ENCODE measurements at places on chromosomes 1 and 21.

GRCh38 chr1:167294528-167294927 lies 73.8 kb downstream of the POU2F1 start:
- no peak for DNase-seq

DNA sequence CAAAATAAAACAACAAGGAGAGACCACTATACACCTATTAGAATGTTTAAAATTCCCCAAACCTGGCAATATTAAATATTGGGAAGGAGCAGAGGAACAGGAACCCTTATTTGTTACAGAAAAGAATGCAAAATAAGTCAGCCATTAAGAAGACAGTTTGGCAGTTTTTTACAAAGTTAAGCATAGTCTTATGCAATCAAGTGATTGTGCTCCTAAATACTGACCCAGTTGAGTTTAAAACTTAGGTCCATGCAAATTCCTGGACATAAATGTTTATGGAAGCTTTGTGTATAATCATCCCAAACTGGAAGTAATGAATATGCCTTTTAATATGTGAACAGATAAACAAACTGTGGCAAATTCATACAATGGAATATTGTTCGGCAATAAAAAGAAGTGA lies 72.9 kb upstream of the RGS4 start:
- DNase-seq: no peak

GRCh38 chr21:15134701-15135470 lies 70.1 kb upstream of the NRIP1 start:
- no peak for DNase-seq

DNA sequence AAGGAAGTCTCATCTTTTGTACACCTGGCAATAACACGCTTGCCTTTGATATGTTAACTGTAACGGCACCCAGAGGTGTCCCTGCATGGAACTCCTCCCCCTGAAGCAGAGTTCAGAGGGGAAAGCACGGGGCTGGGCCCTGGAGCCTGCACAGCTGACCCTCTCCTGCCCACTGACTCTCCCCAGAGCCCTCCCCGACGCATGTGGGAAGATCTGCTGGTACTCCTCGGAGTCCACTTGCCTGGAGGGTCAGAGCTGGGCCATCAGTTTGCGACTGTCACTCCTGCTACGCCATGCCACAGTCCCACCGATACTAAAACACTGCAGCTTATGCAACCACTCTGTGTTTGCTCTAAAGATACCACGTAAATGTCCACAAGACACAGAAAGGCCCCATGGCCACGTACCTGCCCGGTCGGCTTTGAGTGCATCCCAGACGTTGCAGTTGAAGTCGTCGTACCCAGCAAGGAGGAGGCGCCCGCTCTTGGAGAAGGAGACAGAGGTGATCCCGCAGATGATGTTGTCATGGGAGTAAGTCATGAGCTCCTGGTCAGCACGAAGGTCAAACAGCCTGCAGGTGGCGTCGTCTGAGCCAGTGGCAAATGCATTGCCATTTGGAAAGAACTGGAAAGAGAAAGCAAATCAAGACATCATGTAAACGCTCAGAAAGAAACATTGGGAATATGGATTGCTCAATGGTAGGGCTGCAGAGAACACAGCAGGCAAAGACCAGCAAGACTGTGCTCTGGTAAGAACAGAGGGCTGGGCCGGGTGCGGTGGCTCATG lies 10.6 kb upstream of the NADK start:
- no peak for DNase-seq

GRCh38 chr1:48216313-48216712 lies 6.2 kb upstream of the SLC5A9 start:
- DNase-seq: no peak

DNA sequence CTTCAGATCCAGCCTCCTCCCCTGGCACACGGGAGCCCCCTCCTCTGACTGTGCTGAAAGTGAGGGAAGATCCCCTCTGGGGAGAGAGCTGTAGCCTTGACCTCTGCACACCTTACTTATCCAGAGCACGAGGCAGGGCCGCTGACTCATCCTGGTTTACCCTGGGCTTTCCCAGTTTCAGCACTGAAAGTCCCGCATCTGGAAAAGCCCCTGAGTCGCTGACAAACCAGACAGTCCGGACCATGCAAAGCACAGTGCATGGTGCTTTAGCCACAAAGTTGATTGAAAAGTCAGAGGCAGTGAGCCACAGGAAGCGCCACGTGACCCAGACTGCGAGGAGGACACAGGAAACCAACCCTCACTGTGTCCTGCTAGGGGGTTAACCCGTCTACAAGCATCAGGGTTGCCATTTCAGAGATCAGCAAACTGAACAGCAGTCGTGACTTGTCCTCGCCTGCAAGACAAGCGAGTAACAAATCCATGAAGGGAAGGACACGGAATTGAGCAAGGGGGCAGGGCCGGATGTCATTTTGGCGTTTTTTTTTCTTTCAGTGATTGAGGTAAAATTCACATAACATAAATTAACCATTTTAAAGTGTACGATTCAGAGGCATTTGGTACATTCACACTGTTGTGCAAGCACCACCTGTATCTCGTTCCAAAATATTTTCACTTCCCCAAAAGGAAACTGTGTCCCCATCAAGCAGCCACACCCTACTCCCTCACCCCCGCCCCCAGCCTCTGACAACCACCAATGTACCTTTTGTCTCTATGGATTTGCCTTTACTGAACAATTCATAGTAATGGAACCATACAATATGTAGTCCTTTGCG lies 19.9 kb upstream of the IFNGR2 start:
- no peak for DNase-seq

GRCh38 chr1:171115280-171115897 lies 24.7 kb downstream of the FMO3 start:
- DNase-seq: no peak

- DNase-seq: no peak
Observed at GRCh38 chr1:4048076-4048475, 148.0 kb upstream of the C1orf174 start.

GRCh38 chr1:54584575-54584974 lies 36.5 kb downstream of the ACOT11 start:
- no peak for DNase-seq

DNA sequence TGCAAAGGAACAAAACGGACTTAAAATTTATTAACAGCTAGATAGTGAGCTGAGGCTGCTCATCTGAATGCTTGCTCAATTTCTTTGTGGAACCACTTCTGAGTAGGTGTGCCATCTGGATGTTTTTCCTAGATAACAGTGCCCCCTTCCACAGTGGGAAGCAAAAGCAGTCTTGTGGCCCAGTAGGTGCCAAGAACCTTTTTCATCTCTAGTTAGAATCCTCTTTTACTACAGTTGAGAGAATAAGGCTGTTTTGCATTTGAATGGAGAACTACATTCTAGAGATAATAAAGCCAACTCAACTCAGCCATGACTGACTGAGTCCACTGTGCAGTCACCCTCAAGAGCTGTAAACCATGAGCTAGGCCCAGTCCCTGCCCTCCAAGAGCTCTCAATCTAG lies 13.3 kb downstream of the F3 start:
- DNase-seq: no peak

DNA sequence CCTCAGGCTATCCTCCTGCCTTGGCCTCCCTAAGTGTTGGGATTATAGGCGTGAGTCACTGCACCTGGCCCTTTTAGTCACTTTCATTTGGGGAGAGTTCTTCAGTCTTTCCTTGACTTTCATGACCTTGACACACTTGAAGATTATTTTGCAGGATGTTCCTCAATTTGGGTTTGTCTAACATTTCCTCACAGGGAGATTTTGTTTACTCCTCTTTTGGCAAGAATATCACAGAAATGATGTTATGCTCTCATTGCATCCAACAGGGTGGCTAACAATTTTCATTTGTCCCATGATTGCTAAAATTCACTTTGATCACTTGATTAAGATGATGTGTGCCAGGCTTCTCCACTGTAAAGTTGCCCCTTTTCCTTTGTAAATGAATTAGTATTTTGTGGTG lies 164.0 kb downstream of the ADSS2 start:
- no peak for DNase-seq

GRCh38 chr1:51740652-51741051 lies 123.8 kb downstream of the OSBPL9 start:
- no peak for DNase-seq

DNA sequence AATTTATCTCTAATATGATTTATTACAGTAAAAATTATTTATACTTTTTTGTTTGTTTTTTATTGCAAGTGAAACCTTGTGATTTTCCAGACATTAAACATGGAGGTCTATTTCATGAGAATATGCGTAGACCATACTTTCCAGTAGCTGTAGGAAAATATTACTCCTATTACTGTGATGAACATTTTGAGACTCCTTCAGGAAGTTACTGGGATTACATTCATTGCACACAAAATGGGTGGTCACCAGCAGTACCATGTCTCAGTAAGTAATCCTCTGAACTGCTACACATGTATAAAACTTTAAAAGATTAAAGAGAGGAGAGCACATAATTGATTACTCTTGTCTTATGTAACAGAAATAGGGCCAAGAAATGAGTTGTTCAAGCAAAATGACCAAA lies 4.5 kb downstream of the CFHR3 start:
- no peak for DNase-seq

- DNase-seq: no peak
Observed at GRCh38 chr21:45259206-45259840, 28.4 kb downstream of the POFUT2 start.

GRCh38 chr1:16020325-16020724 lies 1.5 kb upstream of the CLCNKA start:
- no peak for DNase-seq

DNA sequence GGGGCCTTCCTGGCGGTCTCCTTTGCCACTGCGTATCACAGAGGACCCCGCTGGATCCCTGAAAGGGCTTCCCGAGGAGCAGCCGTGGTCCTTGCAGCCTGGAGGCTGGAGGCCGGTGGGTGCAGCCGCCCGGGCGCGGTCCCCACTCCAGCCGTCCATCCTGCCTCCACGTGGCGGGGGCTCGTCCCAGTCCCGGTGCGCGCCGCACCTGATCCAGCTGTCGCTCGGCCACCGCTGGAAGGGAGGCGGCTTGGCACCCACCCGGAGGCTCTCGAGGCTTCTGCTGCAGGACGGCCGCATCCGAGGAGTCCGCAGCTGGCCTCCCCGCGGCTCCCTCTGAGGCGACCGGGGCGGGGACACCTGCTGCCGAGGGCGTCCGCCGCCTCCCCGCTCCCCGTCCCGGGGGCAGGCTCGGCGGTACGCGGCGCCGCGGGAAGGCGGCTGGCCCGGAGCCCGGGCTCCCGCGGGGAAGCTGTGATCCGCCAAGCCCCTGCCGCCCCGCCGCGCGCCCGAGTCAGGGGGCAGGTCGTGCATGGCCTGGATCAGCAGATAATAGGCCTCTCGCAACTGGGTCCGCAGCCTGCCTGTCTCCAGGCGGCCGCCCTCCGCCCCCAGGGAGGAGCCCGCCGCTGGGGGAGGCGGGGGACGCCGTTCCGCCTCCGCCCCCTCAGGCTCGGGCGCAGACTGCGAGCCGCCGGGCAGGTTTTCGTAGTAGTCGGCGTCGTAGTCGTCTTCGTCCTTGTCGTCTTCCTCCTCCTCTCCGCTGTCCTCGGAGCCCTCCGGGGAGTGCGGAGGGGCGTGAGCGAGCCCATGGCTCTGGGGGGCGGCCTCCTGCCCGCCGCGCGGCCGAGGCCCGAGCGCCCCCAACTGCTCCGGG lies at the start of gene SYDE2:
Gene SYDE2 (minus strand): TSS at position 554 of the 877 bp plus-strand sequence. CDS start 20 bp downstream, at position 534.
- DNase-seq: peak; percentile 51

DNA sequence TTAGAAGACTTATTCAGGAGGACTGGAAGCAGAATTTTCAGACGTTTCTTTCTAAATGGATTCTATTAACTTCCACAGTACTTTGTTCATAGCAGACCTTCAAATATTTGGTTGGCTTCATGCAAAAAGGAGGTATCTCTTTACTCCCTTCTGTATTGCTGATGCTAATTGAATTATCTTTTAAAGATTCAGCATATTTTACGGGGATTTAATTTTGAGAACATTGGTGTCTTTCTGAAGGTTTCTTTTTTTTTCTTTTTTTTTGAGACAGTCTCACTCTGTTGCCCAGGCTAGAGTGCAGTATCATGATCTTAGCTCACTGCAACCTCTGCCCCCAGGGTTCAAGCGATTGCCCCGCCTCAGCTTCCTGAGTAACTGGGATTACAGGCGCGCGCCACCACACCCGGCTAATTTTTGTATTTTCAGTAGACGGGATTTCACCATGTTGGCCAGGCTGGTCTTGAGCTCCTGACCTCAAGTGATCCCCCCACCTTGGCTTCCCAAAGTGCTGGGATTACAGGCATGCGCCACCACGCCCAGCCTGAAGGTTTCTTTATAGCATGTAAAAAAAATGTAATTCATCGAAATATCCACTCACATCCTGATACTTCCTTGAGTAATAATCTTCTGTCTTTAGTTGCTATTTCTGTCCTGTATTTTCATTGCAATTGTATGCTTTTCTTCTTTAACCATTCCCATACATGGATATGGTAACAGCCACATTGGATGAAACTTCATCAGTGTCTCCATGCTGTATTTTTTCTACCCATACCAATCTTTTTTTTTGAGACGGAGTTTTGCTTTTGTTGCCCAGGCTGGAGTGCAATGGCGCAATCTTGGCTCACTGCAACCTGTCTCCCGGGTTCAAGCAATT lies 14.5 kb downstream of the CNST start:
- no peak for DNase-seq

DNA sequence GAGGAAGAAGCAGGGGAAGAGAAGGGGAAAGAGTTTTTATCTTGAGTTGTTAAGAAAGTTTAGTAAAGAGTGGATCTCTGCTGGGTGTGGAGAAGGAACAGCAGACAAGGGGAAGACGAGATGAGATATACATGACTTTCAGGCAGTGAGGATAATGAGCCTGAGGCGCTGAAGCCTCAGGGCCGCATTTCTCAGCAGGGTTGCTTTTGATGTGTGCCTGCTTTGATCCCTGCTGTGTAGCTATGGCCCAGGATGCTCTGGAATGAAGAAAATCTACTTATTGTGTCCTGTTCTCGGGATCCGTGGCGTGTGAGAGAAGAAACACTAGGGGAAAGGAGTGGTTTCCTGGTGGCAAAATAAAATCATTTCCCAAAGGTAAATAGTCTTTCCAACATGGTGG lies 15.1 kb upstream of the RPE65 start:
- DNase-seq: no peak

DNA sequence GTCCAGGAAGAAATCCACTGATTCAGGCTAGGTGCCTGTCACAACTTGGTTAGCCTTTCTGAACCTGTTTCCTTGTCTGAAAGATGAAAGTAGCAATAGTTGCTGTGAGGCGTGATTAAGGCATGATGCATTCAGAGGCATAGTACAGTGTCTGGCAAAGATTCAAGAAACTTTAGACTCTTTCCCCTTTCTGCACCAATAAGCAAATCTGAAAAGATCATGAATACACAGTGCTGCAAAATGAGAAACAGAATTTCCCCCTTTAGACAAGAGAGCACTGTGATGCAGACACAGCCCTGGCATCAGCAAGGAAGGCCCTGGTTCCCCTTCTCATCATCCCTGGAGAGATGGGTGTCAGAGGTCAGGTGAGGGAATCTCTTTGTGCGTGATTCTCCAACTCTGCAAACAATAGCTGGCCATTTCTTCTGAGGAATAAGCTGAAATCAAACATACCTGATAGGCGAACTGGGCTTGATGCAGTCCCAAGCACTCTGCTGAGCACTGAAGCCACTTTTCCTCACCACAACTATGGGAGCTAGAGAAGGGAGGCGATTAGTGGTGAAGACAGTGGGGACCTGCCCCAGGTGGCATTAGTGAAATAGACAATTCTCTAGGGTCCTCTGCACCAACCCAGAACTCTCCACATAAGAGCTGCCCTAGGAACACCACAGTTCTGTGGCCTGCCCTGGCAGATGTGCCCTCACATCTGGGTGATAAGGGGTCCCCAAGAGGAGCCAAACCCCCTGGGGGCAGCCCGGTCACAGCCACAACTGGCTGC lies 41.7 kb downstream of the ITPKB start:
- DNase-seq: no peak

- no peak for DNase-seq
Observed at GRCh38 chr1:67700692-67701410, 15.8 kb downstream of the GADD45A start.

GRCh38 chr1:46552357-46553237 lies 1.1 kb upstream of the KNCN start:
- no peak for DNase-seq

GRCh38 chr1:31666263-31666963 lies 21.7 kb upstream of the PEF1 start:
- peak; percentile 15 for DNase-seq

All from HS-27A (cell line).